Effector memory CD8-positive, alpha-beta T cell (primary cell): ENCODE measurements at places on chromosomes 16 and 17.

DNA sequence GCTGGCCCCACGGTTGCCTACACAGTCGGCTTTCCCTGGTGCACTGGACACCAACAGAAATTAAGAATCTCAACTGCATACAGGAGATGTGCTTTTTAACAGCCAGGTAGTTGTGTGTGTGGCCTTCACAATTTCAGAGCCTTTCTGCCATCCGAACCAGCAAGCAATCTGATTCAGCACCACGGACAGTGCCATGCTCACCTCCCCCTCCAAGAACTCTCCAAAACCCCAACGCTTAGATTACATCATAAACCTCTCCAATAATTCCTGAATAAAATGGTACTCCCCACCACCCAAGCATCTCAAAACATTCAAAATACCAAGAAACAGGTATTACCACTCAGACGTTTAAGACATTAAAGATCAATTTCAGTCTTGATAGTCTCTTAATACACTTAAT is 31.8 kb downstream of the USP7 start:
- DNase-seq = peak; percentile 49

DNA sequence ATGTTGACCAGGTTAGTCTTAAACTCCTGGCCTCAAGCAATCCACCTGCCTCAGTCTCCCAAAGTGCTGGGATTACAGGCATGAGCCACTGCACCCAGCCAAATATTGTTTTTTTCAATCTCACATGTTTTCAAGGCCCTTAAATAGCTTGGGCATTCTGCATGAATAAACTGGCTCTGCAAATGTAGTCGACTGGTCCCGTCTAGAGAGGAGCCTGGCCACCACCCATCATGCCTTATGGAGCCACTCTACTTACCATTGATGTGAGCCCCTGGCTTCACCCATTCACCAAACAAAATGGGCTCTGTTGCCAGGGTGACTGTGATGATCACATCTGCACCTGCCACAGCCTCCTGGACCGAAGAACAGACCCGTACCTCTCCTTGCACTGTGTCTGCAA is 10.8 kb downstream of the CRYM start:
- DNase-seq = no peak

GRCh38 chr16:86287664-86288201 is 222.6 kb upstream of the FOXF1 start:
- DNase-seq = no peak

GRCh38 chr16:51148678-51149228 is 2.3 kb downstream of the SALL1 start:
- DNase-seq = no peak

DNA sequence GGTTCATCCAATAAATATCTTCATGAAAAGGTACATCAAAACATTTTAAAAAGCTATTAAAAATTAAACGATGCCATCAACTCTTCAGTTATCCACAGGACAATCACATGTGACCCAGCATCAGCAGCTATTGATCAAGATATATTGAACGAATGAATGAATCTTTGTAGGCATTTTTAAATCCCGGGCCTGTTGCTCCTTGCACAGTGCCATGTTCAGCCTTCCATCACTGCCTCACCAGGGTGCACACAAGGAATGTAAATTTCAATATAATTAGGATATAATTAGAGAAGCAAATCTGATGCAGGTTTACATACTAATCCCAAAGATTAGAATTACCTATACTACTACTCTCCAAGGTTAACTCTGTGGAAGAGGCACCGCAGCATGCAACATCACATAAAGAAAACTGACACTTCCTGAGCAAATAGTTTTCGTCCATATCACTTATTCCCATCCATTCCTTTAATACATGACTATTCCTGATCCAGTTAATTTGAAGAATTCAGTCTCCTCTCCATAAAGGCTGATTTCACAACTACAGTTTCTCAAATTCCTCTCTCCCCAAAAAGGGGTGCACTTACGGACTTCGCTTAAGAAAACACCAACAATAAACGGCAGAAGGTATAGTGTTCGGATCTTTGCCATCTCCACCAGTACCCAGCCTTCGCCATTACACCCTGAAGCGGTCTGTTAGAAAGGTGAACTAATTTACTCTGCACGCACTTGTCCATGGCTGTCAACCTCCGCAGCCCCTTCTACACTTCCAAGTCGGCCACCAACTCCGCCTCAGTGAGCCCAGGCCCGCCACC is 938 bp downstream of the NCOR1 start:
- no peak for DNase-seq

- no peak for DNase-seq
These were observed 409.7 kb upstream of the CDH8 start for GRCh38 chr16:62445909-62446308.

DNA sequence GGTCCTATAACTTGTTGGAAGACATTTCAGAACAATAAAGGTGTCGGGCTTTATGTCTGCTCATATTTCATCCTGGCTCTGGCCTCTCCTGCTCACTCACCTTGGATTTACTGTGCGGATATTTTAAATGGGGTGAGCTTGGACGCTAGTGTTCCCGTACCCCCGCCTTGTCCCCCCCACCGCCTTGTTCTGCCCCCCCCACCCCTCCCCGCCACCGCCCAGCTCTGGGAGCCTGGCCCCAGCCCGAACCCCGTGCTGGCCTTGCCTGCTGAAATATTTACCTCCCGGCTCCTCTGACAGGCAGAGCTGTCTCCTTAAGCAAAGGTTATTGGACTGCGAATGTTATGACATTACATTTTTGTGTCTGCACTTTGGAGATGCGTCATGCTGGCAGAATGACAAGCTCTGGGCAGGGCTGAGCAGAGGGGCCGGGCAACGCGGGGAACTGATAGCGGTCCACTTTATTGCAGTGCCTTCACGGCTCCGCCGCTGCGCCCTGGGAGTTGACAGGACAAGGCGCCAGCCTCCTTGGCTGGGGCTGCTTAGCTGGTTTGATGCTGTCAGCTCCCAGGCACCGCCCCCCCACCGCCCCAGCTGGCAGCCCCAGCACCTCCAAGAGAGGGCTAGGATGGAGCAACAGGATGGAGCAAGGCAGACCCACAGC is 222.5 kb upstream of the GSE1 start:
- no peak for DNase-seq

DNA sequence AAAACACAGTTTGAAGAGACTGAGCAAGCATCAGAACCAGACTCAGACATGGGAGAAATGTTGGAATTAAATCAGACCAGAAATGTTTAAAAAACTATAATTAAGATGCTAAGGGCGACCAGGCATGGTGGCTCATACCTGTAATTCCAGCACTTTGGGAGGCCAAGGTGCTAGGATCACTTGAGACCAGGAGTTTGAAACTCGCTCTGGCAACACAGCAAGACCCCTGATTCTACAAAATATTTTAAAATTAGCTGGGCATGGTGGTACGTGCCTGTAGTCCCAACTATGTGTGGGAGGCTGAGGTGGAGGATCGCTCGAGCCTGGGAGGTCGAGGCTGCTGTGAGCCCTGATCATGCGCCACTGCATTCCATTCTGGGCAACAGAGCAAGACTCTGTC is 160.3 kb downstream of the COPRS start:
- DNase-seq = no peak

- DNase-seq = no peak
These were observed 396.1 kb downstream of the MAF start for GRCh38 chr16:79204486-79204885.

GRCh38 chr16:77410449-77410848 is 24.4 kb downstream of the ADAMTS18 start:
- DNase-seq = no peak

GRCh38 chr16:65619606-65620005 is 497.7 kb upstream of the CDH11 start:
- DNase-seq = no peak

DNA sequence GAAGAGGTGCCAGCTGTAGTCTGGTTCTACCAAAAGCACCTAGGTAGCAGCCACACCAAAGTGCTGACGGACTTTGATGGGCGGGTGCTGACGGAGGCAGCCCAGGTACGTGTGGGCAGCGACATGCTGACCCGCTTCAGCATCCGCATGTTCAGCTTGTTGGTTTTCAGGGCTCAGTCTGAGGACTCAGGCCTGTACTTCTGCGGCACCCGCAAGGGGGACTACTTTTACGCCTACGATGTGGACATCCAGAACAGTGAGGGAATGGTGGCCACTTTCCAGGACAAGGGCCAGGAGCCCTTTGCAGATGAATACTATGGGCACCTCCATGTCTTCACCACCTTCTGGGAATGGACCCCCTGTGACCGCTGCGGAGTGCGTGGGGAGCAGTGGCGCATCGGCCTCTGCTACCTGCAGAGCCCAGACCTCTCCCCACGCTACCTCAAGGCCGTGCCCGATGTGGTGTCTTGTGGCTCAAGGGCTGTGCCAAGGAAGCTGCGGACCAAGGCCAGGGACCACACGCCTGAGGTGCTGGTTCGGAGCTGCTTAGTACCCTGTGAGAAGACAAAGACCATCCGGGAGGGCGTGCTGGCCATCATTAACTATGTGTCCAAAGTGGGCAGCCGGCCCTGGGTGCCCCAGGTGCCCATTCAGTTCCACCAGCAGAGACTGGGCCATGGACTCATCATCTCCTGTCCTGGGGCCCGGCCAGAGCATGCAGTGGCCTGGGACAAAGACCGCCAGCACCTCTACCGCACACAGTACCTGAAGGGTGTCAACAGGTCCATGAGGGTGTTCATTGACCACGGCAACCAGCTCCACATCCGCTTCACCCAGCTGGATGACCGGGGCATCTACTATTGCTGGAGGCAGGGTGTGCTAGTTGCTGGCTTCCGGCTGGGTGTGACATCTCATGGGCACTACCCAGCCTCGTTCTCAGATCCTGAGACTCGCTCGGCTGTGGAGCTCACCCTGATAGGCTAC is 5.0 kb upstream of the EFTUD2 start:
- no peak for DNase-seq

DNA sequence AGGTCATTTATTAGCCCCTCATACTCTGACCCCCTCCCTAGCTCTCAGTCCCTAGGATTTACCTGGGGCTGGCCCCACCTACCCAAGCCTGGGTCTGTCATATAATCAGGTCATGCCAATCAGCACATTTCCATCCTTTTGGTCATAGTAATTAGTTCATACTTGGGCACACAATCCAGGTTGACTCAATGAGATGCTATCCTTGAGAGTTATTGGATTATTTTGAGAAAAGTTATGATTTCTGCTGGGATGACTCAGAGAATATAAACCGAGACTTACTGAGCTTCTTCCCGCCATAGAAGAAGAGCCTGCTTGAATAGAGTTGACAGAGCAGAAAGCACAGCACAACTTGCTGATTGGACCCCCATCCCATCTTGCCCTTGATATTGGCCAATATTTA is 331.5 kb downstream of the CBLN1 start:
- DNase-seq = no peak

DNA sequence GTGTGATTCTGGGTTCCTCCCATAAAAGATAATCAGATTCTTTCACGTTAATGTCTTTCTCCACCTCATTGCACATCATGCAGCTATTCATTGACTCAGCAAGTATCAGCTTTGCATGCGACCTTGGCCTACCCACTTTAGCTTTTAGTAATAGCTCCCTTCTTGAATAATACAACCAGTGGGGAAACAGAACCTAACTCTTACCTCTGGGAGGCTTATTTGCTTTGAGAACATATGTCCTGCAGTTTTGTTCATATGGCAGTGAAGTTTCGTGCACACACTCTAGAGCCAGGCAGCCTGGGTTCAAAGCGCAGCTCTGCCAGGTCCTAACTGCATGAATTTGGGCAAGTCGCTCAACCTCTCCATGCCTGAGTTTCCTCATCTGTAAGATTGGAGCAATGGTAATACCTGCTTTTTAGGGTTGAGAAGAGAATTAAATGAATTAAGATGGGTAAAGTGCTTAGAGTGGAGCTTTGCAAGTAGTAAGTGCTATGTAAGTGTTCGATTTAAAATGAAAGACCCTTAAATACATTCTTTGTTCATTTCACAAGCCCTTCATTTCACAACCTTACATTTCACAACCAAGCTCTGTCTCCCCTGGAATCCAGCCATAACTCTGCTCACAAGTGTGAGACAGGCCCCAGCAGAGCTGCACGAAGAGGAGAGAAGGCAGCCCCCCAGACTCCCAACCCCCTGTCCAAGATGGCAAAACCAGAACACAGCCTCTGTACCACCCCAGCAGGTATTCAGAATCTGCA is 29.3 kb downstream of the MAPT start:
- DNase-seq = no peak
